Fibroblast of the aortic adventitia (primary cell): ENCODE measurements at places on chromosomes 1 and 21. TPM values are rescaled to one million over a fixed set of nuclear protein-coding genes. Genes with fewer than 3 reads are reported as not detected.

Gene B3GALT2
- 0.18 and 1.2 TPM in 2 replicates for total RNA-seq

Gene OR2L3
- not detected in 2 replicates for total RNA-seq

Gene VWA5B1
- not detected in 2 replicates for total RNA-seq

Gene HES4
- 0.36 and 0.82 TPM in 2 replicates for total RNA-seq

Gene SZT2
- total RNA-seq: 26.0 and 35.4 TPM in 2 replicates

Gene SCAMP3
- 12.5 and 47.6 TPM in 2 replicates for total RNA-seq

Gene GJC2
- 2.0 and 2.6 TPM in 2 replicates for total RNA-seq

Gene FAM177B
- total RNA-seq: not detected in 2 replicates

Gene FAM167B
- 1.4 and 2.1 TPM in 2 replicates for total RNA-seq

Gene HSPA6
- 0.45 TPM in 1 of 2 replicates, not detected in the other for total RNA-seq

Gene ZNF697
- total RNA-seq: 4.4 and 7.3 TPM in 2 replicates

Gene SH2D2A
- not detected in 2 replicates for total RNA-seq

Gene CRABP2
- total RNA-seq: 62.7 and 68.9 TPM in 2 replicates

Gene KDF1
- total RNA-seq: not detected in 2 replicates

Gene FMO3
- 1.3 TPM in 1 of 2 replicates, not detected in the other for total RNA-seq

Gene RGSL1
- total RNA-seq: not detected in 2 replicates

Gene KCNJ10
- not detected in 2 replicates for total RNA-seq

Gene LCA5L
- 0.65 and 3.1 TPM in 2 replicates for total RNA-seq
